ENCODE measurements at places on chromosomes 11 and 22.
A peak's percentile ranks its signal among the peaks of the same experiment; 100 is the strongest.

GRCh38 chr11:120657306-120658070, 145.9 kb downstream of the GRIK4 start:
- no peak for DNase-seq

GRCh38 chr22:22666307-22667091, 22.1 kb downstream of the GGTLC2 start:
- DNase-seq, result no peak

- DNase-seq, result no peak
These were observed 3.8 kb downstream of the OR51V1 start for GRCh38 chr11:5196731-5197130.

- DNase-seq, result no peak
These were observed 1.7 kb upstream of the ALX4 start for GRCh38 chr11:44311339-44312261.

GRCh38 chr11:115409691-115410220, 94.5 kb downstream of the CADM1 start:
- no peak for DNase-seq

DNA sequence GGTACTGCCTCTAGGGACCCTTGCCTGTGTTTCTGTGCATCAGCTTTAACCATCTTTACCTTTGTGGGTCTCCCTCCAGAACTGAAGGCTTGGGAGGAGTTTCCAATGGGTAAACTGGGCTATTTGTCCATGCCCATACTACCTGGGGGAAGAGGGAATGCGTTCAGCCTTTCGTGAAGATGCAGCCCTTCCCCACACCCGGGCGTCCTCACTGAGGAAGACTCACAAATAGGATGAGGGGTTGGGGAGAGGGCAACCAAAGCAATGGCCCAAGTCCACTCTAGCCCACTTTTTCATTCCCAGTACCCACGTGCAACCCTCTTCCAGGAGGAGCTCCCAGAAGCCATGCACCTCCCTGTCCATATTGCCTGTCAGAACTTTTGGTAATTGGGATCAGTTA, 61.8 kb upstream of the ADA2 start:
- no peak for DNase-seq

- DNase-seq, result no peak
These were observed 9.5 kb downstream of the HARBI1 start for GRCh38 chr11:46607516-46607915.

DNA sequence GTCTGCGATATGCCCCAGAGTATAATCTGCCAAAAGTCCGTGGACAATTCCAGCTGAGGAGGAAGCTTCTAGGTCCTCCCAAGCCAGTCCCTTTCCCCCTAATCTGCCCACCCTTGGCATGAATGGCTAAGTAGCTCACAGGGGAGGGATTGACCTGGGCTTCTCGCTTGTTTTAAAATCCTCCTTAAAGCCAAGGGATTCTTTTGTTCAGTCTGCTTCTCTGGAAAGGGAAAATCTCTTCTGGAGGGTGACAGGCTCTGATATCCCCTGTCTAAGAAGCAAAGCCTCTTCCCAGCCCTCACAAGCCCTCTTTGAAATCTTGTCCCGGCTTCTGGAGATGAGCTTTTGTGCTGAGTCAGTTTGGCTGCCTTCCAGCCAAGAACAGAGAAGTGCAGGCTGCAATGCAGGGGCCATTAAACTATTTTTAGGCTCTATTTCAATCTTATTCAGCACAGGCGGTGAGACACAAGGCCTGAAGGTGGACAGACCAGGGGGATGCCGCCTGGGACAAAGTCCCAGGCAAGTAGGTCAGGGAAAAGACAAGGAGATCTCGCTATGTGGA, 23.9 kb downstream of the NEFH start:
- DNase-seq, result no peak

- peak; percentile 66 for DNase-seq
These were observed 26.1 kb upstream of the CELSR1 start for GRCh38 chr22:46563381-46564083.

- DNase-seq, result no peak
These were observed 6.5 kb downstream of the NNMT start for GRCh38 chr11:114302663-114303062.

DNA sequence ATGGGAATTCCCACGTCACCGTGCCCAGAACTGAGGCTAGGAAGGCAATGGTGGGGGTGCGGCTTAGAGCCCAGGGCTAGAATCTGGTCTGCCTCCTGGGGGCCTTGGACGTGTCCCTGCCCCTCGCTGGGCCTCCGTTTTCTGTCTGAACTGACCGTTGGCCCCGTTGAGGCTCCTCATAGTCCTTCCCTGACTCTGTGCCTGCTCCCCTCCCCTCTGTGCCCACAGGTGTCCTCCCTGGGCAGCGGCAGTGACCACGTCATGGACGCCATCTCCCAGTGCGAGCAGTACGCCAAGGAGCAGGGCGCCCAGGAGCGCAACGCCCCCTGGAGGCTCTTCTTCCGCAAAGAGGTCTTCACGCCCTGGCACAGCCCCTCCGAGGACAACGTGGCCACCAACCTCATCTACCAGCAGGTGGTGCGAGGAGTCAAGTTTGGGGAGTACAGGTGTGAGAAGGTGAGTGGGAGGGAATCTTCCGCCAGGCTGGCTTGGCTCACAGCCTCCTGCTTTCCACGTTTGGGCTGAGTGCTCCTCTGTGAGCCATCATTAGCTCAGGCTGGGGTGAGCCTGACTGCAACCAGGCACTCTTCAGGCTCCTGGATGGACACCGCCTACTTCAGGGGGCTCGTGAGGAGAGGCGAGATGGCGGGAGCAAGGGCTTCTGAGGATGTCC, 63.9 kb downstream of the MYO7A start:
- peak; percentile 14 for DNase-seq

- no peak for DNase-seq
These were observed 63.5 kb downstream of the ENDOD1 start for GRCh38 chr11:95152876-95153856.

GRCh38 chr22:24504956-24505736, 10.0 kb downstream of the UPB1 start:
- DNase-seq, result no peak

DNA sequence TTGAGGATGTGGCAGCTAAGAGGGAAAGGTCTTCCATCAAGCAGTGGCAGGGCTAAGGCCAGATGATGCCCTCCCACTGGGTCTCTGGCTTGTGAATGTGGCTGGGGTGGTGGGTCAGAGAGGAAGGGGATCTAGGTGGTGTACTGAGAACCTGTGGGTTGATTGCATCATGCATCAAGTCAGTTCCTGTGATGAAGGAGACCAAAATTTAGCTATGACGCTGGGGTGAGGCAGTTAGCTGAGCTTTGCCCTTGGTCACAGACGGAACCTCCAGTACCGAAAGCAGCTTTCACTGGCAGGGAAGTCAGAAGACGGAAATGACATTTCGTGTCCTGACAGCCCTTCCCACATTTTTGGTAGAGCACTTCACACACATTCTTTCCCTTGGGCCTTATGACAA, 20.7 kb downstream of the ATG16L2 start:
- DNase-seq, result no peak

DNA sequence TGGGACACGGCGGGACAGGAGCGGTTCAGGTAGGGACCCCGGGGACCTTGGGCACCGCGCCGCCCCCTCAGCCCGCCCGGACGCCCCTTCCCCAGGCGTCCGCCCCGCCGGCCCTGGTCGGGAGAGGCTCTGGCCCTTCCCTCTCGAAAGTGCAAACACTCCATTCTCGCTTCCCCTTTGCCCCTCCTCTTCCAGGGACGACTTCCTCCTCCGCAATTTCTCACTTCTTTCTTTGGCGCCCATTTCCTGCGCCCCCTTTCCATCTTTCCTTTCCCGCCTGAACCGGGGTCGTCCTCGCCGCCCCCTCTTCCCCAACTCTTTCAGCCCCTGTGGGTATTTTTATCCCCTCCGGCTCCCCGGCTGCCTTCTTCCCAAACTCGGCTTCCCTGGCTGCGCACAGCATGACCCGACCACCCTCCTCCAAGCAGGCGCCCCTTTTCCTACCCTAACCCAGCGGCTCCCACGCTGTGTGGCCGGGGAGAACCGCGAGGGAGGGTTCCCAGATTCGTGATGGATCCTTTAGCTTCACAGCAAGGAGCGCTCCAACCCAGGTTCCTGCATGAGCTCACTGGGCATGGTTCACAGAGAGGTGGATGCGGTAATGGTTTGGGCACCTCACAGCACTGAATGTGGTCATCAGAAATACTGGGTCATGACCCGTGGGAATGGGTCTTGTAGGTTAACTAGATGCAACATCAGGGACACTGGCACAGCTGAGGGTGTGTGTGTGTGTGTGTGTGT, 689 bp downstream of the RAB39A start:
- no peak for DNase-seq

GRCh38 chr22:27541836-27542235, 259.7 kb downstream of the MN1 start:
- no peak for DNase-seq

GRCh38 chr11:93732237-93732892, 8.9 kb downstream of the TAF1D start:
- DNase-seq, result no peak

- DNase-seq, result no peak
These were observed 2.3 kb downstream of the STT3A start for GRCh38 chr11:125594958-125595357.

GRCh38 chr11:103844327-103845215, 191.9 kb upstream of the DDI1 start:
- DNase-seq, result no peak

DNA sequence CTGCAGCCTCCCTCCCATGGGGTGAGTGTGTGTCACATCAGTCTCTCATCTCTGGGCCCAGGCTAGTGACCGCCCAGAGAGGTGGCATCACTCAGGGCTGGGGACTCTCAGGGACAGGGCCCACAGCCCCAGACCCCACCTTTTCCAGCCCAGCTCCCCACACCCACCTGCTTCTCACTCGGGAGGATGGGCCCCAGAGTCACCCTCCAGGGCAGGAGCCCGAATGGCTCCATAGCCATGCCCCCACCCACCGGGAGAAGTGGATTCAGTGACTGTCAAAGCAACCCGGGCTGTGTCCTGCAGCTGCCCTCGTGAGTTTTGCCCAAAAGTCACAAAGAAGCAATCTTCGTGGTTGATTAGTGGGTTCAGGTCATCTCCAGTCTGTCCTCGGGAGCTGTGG, 26.0 kb downstream of the PARVG start:
- no peak for DNase-seq

DNA sequence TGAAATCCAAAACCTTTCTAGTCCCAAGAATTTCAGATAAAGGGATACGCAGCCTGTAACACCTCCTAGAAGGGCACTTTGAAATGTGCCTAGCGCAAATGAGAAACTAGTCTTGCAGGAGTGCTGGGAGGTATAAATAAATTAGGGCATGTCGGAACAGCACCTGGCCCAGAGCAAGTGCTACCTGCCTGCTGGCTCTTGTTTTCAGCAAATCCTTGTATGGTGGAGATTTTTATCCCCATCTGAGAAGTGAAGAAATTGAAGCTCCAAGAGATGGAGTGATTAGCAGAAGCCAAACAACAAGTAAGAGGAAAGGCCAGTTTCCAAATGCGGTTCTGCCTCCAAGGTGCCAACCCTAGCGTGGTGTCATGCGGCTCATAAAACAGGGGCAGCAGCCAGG, 36.7 kb upstream of the TFIP11 start:
- DNase-seq, result no peak

DNA sequence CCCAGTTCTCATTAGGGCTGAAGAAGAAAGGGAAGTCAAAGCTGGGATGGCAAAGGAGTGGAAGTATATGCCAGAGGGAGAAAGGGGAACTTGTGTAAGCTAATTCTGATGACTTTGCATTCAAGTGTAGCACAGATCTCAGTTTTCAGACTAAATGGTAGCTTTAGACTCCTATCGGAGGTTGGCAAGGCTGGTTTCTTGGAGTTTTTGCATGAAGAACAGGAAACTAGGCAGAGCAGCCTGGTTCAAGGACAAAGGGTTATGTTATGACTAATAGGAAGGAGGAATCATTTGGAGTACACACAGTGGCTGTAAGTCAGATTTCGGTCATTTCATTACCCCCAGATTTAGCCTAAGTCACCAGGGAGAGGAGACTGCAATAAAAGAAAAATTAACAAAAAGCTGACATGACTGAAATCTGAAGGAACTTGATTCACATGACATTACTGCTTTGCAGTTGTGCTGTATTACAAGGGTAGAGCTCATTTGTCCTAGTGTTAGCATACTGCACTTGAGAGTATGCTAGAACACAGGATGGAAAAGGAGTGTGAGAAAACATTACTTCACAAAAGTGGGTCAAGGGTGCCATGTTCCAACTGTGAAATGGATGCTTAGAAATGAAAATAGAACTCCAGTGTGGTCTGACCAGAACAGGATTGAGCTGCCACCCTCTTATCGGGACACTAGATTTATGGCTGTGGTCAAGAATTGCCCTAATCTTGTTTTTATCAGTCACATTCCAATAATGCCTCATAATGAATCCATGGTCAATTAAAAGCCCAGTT, 23.6 kb downstream of the ADM start:
- no peak for DNase-seq

DNA sequence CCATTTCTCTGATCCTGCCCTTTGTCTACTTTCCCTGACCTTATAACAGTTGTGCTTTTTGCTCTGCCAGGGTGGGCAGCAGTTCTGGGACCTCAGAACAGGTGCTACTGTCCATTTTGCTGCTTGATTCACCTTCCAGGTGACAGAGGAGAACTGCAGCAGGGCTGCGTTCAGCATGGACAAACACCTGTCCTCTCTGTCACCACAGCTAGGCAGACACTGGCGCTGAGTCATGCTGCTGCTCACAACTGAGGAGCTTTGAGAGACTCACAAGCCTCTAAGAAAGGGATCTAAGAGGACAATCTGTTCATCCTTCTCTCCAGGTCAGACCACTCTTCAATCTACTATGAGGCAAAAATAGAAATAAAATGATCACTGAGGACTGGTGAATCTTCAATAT, 1144.5 kb upstream of the CCDC90B start:
- no peak for DNase-seq

DNA sequence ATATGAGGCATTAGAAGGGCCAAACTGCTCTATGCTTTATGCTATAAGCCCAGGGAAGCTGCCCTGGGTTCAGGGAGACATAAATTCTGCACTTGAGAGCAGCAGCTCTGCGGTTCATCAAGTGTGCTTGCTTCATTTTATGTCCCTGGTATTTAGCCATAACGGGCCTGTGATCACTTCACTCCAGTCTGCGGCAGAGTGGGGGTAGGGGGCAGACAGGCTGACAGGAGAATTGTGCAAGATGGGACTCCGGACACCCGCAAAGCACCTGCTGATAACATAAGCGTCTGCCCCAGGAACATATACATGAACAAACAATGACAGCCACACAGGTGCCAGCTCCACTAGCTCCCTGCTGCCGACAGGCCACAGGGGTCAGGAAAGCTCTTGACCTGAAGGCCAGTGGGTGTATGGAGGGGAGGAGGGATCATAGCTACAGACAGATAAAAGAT, 56.1 kb downstream of the SMCO4 start:
- DNase-seq, result no peak

DNA sequence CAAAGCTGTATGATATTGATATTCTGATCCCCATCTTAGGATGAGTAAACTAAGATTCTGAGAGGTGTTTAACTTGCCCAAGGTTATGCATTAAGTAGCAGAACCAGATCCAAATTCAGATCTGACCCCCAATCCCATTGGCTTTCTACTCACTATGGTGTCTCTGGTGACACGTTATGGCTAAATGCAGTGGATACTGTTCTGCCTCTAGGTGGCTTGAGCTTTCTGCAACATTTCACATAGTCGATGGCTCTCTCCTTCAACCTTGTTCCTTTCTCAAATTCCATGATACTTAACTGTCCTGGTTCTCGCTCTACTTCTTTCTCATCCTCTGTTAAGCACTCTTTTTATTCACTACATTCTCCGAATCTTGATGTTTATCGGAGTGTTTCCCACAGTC, 9.4 kb downstream of the C11orf97 start:
- no peak for DNase-seq

Data from stimulated activated CD8-positive, alpha-beta memory T cell treated with anti-CD3 and anti-CD28 coated beads, Interleukin-15, amount 100 ng/mL, for 1 hour (primary cell).